Lung (tissue), 17 donors: ENCODE measurements at places on chromosomes 12 and 14. TPM values are rescaled to one million over a fixed set of nuclear protein-coding genes. Genes with fewer than 3 reads are reported as not detected.

GRCh38 chr12:86719381-86719780 lies 463.2 kb upstream of the MGAT4C start:
- no peak overlapping the region for H3K27ac ChIP-seq
- no peaks in the 10 kb centered on the region for H3K4me1 ChIP-seq
- no peak overlapping the region for H3K4me3 ChIP-seq
- no peaks in the 10 kb centered on the region for H3K27me3 ChIP-seq
- DNase-seq: no peak

DNA sequence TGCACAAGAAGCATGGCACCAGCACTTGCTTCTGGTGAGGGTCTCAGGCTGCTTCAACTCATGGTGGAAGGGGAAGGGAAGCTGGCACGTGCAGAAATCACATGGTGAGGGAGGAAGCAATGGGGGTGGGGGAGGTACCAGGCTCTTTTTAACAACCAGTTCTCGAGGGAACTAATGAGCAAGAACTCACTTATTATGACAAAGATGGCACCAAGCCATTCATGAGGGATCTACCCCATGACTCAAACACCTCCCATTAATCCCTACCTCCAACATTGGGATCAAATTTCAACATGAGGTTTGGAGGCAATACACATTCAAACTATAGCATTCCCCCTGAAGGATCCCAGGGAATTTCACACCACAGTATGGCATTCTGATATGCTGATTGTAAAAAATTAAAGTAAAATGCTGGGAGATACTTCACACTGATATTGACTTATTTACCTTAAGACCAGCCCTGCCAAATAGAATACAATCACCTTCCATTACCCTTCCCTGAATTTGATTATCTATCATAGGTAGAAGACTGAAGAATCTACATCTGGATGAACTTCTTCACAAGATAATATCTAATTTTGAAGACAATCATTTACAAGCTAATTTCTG lies 201.7 kb upstream of the PLXNC1 start:
- H3K27me3 ChIP-seq: no peaks in the 10 kb centered on the region
- H3K4me3 ChIP-seq: no peak overlapping the region
- H3K36me3 ChIP-seq: no peaks in the 10 kb centered on the region
- no peak for DNase-seq

DNA sequence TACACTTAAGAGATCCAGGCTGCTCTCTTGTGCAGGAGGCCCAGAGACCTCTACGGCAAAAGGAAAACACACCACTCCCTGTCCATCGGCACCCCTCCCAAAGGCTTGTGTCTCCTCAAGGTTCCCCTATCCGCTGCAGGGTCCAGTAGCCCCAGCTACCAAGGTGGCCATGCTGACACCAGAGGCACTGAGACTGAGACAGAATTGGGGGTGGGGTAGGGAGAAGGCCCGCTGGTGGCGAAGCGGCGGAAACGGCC lies 590 bp downstream of the DDIT3 start:
- peak; percentile 55 for DNase-seq
- H3K4me3 ChIP-seq: peak overlapping the region; percentile 85
- H3K27me3 ChIP-seq: no peaks in the 10 kb centered on the region
- H3K27ac ChIP-seq: peak overlapping the region; percentile 99
- H3K4me1 ChIP-seq: peaks cover 34% of the 10 kb centered on the region

DNA sequence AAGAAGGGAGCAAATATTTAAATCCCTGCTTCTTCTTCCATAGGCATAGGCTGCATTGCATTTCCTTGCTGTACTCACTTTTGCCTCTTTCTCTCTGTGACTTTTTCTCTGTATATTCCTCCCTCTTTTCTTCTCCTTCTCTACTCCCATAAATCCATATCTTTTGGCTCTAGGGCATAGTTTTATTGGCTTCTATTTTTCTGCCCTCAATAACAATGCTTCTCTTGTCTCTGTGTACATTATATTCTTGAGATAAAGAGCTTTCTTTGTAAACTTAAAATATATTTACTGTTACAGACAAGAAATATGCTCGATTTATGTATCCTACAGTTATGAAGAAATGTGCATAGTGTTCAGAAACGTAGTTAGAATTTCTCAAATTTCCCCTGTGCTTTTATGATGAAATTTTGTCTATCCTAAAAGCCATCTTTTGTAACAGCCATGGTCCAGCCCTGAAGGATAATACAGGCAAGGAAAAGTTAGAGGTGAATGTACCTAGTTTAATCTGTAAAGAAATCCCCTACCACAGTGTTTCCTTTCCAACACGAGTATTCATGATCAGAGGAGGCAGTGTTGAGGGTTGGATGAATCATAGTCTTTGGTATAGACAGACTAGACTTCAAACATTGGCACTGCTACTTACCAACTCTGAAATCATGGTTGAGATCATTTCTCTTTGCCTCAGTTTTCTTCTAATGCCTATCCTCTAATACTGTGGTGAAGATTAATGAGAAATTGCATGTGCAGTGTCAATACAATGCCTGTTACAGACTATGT lies 173.3 kb upstream of the FAR2 start:
- H3K27me3 ChIP-seq: no peaks in the 10 kb centered on the region
- H3K4me3 ChIP-seq: no peak overlapping the region
- no peaks in the 10 kb centered on the region for H3K36me3 ChIP-seq
- H3K27ac ChIP-seq: no peak overlapping the region
- no peak for DNase-seq
- H3K4me1 ChIP-seq: no peaks in the 10 kb centered on the region

KCNMB4 gene
- total RNA-seq: 6.0 TPM

SLC35F4 gene
- total RNA-seq: not detected

LRRC10 gene
- total RNA-seq: not detected

DNA sequence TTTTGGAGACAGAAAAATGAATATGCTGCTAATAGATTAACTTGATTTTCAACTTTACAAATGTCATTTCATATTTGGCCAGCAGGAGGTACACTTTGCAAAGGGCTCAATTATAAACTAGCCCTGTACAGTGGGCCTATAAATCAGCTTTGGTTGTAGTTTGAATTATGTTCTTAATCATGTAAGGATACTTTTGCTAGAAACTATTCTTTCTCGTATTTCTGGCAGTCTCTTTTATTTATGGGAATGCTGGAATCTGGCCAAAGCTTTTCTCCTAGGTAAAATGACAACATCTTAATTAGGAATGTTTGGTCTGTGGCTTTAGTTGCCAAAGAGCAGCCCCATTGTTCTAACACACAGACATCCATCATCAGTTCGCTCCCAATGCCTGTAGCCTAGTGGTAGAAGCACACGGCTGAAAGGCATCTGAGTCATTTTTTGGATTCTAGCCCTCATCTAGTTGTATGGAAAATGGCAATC lies 1322.3 kb upstream of the SEL1L start:
- H3K36me3 ChIP-seq: no peaks in the 10 kb centered on the region
- no peak overlapping the region for H3K4me3 ChIP-seq
- peaks cover 2% of the 10 kb centered on the region for H3K4me1 ChIP-seq
- no peak for DNase-seq

- H3K36me3 ChIP-seq: peaks cover 7% of the 10 kb centered on the region
- no peaks in the 10 kb centered on the region for H3K4me1 ChIP-seq
- H3K27me3 ChIP-seq: no peaks in the 10 kb centered on the region
- H3K27ac ChIP-seq: peak overlapping the region; percentile 14
- no peak for DNase-seq
Measured at GRCh38 chr12:32589165-32589865, 89.8 kb upstream of the DNM1L start.

PIANP gene
- total RNA-seq: 0.25 TPM

- H3K4me3 ChIP-seq: no peak overlapping the region
- DNase-seq: no peak
- no peaks in the 10 kb centered on the region for H3K4me1 ChIP-seq
- H3K27ac ChIP-seq: no peak overlapping the region
Measured at GRCh38 chr14:73472185-73473114, 14.1 kb upstream of the NUMB start.

DNA sequence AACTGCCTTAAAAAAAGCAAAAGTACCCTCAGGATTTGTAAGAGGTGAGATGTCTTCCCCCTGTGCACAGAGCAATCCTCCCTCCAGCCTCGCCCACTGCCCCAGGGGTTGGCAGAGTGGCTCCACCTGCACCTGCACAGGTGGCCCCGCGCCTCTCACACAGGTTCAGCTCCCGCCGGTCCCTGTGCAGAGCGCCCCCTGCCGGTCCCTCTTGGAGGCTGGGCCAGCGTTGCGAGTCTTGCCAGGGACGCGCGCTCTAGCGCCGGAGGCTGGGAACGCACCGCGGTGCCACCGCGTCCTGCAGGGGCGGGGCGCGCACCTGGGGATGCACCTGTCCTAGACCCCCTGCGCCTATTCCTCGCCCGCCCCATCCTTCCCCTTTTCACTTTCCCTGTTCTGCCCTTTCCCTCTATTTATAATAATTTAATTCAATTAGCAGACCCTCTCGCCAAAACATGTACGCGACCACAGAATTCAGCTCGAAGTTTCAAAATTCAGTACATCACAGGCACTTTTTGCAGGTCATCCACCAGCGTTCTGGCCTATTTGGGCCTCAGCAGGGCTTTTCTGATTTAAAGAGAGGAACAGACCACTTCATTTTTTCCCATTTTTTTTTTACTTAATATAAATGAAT lies 618.6 kb downstream of the AACS start:
- H3K36me3 ChIP-seq: no peaks in the 10 kb centered on the region
- DNase-seq: peak; percentile 27
- H3K27me3 ChIP-seq: no peaks in the 10 kb centered on the region
- H3K4me3 ChIP-seq: no peak overlapping the region

TTC7B gene
- total RNA-seq: 30.3 TPM

SLC6A13 gene
- 2.4 TPM for total RNA-seq

KRT4 gene
- total RNA-seq: 3.3 TPM

DNA sequence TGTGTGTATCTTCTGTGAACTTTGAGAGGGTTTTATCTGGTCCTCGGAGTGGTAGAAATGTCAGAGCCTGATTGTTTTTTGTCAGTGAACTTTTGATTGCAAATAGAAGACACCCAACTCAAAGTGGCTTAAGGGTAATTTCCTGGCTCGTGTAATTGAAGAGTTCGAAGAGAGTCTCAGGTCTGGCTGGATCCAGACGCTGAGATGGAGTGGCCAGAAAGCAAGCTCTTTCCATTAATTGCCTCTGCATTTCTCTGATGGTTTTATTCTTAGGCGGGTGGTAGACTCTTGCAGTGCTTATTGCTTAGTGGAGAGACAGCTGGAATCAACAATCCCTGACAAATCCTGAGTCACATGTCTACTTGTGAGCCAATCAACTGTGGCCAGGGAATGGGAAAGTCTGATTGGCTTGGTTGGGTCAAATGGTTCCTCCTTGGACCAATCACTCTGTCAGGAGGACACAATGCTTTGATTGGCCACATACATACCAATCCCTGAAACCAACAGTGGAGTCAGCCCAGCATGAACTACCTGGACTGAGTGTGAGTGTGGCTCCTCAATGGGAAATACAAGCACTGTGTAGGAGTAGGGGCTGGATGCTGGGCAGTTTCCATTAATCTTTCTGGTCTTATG lies 330.5 kb downstream of the AACS start:
- DNase-seq: no peak
- no peaks in the 10 kb centered on the region for H3K4me1 ChIP-seq
- H3K27me3 ChIP-seq: no peaks in the 10 kb centered on the region

GRCh38 chr12:128415036-128415560 lies 148.1 kb downstream of the TMEM132C start:
- H3K36me3 ChIP-seq: no peaks in the 10 kb centered on the region
- DNase-seq: no peak
- no peak overlapping the region for H3K27ac ChIP-seq

DNA sequence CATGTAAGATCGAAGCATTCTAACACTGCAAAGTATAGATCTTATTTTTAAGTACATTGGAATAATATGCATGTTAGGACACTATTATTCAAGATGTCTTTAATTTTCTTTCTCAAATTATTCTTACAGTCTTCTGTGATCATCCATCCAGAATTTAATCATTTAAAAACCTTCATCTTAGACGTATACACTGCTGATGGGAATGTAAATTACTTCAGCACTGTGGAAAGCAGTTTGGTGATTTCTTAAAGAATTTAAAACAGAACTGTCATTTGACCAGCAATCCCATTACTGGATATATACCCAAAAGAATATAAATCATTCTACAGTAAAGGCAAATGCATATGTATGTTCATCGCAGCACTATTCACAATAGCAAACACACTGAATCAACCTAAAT lies 3.2 kb upstream of the RPS29 start:
- H3K27ac ChIP-seq: no peak overlapping the region
- H3K27me3 ChIP-seq: no peaks in the 10 kb centered on the region
- no peak overlapping the region for H3K4me3 ChIP-seq
- peaks cover under 1% of the 10 kb centered on the region for H3K4me1 ChIP-seq
- no peak for DNase-seq

PLBD2 gene
- 48.9 TPM for total RNA-seq

CDC42BPB gene
- total RNA-seq: 97.9 TPM

IL22 gene
- not detected for total RNA-seq

MYF5 gene
- total RNA-seq: not detected

- H3K36me3 ChIP-seq: no peaks in the 10 kb centered on the region
- H3K4me3 ChIP-seq: no peak overlapping the region
- peak; percentile 57 for DNase-seq
- H3K27ac ChIP-seq: no peak overlapping the region
Measured at GRCh38 chr12:87383680-87384079, 645.5 kb downstream of the C12orf50 start.

DNA sequence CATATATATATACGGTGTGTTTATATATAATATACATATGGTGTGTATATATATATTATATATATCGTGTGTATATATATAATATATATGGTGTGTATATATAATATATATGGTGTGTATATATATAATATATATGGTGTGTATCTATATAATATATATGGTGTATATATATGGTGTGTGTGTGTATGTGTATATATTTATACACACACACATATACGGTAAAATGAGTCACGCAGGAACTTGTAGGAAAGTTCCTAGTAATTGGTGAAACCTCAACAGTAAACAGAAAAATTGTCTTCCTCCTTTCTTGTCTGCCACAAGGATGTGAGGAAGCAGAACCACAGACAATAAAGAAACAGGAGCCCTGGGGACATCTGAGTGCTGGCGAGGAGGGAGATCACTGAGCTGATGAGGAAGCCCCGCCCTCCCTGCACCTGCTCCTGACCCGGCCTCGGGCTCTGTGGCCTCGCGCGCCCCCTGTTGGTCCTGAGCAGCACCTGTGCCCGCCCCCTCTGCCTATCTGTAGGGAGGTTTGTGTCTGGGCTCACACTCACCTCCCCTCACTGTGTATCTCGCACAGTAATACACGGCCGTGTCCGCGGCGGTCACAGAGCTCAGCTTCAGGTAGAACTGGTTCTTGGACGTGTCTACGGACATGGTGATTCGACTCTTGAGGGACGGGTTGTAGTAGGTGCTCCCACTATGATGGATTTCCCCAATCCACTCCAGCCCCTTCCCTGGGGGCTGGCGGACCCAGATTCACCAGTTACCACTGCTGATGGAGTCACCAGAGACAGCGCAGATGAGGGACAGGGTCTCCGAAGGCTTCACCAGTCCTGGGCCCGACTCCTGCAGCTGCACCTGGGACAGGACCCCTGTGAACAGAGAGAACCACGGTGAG lies 1079.4 kb downstream of the TMEM121 start:
- no peak for DNase-seq
- H3K36me3 ChIP-seq: no peaks in the 10 kb centered on the region
- H3K27me3 ChIP-seq: no peaks in the 10 kb centered on the region
- H3K4me3 ChIP-seq: no peak overlapping the region

TPPP2 gene
- total RNA-seq: 0.65 TPM
